WTC11 (cell line): ENCODE measurements at places on chromosomes 1 and 21.

GRCh38 chr1:226656201-226656600 lies 82.9 kb downstream of the ITPKB start:
- no peak overlapping the region for H3K4me3 ChIP-seq
- no peak for DNase-seq

- no peaks in the 10 kb centered on the region for H3K27me3 ChIP-seq
- H3K36me3 ChIP-seq, result no peaks in the 10 kb centered on the region
- DNase-seq, result no peak
- no peak overlapping the region for H3K4me3 ChIP-seq
- no peak overlapping the region for H3K27ac ChIP-seq
- no peaks in the 10 kb centered on the region for H3K4me1 ChIP-seq
Measured at GRCh38 chr1:211591980-211592493, 13.1 kb upstream of the SLC30A1 start.

DNA sequence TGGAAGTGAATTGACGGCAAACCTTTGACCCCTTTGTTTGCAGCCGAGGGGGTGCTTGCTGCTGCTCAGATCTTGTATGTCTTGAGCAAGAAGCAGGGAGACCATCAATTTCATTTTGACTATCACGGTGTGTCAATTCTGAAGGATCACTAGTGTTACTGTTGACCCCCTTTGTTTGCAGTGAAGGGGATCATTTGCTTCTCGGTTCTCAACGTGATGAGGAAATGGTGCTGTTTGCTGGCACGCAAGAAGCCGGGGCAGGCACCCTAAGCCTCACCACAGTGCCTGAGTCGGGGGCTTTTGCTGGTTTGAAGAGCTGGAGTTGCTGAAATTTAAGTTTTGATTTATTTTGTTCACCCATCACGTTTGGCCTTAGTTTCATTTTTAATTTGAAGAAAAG lies 7.5 kb downstream of the RBM15 start:
- no peaks in the 10 kb centered on the region for H3K27me3 ChIP-seq
- peak overlapping the region; percentile 46 for H3K4me3 ChIP-seq
- H3K27ac ChIP-seq, result peak overlapping the region; percentile 90
- H3K36me3 ChIP-seq, result peaks cover 45% of the 10 kb centered on the region

DNA sequence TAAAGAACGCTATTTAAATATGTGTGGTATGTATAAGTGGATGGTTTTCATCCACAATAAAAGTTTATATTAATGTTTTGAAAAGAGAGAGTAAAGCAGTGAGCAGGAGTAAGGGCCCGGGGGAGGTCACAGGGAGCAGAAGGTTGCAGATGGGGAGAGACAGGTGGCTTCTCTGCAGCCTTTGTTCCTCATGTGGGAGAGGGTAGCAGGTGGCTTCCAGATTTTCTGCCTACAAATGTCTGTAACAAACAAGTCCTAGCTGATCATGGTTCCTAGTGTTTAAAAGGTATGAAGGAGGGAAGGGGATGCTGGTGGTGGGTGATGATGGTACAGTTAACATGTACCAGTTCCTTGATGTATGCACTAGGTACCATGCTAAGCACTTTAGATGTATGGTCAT lies 18.8 kb downstream of the QSOX1 start:
- H3K27me3 ChIP-seq, result no peaks in the 10 kb centered on the region
- DNase-seq, result no peak
- H3K4me3 ChIP-seq, result no peak overlapping the region
- H3K27ac ChIP-seq, result peak overlapping the region; percentile 25; the same call in 1 of the 2 replicates
- peaks cover 17% of the 10 kb centered on the region for H3K4me1 ChIP-seq

DNA sequence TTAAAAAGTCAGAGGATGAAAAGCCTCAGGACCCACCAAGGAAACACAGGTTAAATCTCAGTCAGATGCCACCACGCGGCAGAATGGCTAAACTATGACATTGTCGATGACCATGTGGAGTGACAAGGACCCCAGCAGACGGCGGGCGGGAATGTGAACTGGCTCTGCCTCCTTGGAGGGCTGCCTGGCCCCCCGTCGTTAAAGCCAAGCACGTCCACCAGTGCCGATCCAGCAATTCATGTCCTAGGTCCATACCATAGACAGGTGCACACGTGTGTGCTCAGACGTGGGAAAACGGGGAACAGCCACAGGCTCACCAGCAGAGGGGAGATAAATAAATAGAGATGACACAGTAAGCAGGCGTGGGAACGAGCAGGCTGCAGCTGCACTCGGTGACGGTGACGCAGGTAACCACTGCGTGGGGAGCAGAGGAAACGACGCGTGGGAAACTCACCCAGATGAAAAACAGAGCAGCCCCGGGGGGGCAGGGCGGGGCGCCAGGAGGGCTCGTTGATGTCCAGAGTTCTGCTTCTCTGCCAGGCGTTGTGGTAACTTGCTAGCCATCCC lies 28.3 kb upstream of the PCBP3 start:
- DNase-seq, result no peak
- peak overlapping the region; percentile 63; the same call in 1 of the 2 replicates for H3K27ac ChIP-seq
- 0 out of 2 replicates have a peak, but pooled peaks cover 3% of the 10 kb centered on the region for H3K36me3 ChIP-seq

DNA sequence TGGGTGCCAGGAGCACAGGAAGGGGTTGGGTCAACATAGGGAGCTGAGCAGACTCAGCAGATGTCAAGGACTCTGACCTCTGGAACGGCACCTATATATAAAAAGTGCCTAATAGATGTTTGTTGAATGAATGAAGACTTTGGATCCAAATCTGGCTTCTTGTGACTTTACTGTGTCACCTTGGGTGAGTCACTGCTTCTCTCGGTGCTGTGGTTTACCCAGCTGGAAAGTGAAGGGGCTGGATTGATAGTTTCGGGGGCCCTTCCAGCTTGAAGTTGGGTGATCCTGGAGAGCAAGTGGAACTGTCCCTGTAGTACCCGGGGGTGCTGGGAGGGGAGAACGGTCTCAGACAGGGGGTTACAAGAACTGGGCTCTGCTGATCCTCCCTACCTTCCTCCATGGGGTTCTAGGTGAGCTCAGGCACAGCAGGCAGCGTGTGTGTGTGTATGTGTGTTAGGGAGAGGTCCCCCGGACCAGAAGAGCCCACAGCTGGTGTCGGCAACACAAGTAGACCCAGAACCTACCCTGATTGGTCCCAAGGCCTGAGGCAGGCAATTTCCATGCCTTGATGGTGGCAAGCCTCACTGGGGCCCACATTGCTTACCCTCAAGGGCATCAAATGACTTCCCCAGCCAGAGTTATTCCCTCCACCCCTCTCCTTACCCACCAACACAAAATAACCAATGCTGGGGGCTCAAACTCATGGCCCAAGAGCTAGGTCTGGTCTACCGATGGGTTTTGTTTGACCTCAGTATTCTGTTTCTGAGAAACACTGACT lies 5.5 kb upstream of the PADI1 start:
- no peaks in the 10 kb centered on the region for H3K36me3 ChIP-seq
- no peaks in the 10 kb centered on the region; the same call in 1 of the 2 replicates for H3K27me3 ChIP-seq
- DNase-seq, result no peak
- no peak overlapping the region for H3K4me3 ChIP-seq

- no peak overlapping the region for H3K27ac ChIP-seq
- peak; percentile 15 for DNase-seq
- no peak overlapping the region for H3K4me3 ChIP-seq
Measured at GRCh38 chr1:7727809-7728471, 43.2 kb upstream of the VAMP3 start.

- DNase-seq, result no peak
- H3K36me3 ChIP-seq, result no peaks in the 10 kb centered on the region
- H3K4me1 ChIP-seq, result 0 out of 2 replicates have a peak, but pooled peaks cover 2% of the 10 kb centered on the region
- H3K4me3 ChIP-seq, result no peak overlapping the region
Measured at GRCh38 chr1:10658396-10659066, 137.9 kb downstream of the CASZ1 start.
